Upper lobe of right lung (tissue), 1 donor: ENCODE measurements at places on chromosomes 6 and 20. TPM values are rescaled to one million over a fixed set of nuclear protein-coding genes. Genes with fewer than 3 reads are reported as not detected.
A peak's percentile ranks its signal among the peaks of the same experiment; 100 is the strongest.

DNA sequence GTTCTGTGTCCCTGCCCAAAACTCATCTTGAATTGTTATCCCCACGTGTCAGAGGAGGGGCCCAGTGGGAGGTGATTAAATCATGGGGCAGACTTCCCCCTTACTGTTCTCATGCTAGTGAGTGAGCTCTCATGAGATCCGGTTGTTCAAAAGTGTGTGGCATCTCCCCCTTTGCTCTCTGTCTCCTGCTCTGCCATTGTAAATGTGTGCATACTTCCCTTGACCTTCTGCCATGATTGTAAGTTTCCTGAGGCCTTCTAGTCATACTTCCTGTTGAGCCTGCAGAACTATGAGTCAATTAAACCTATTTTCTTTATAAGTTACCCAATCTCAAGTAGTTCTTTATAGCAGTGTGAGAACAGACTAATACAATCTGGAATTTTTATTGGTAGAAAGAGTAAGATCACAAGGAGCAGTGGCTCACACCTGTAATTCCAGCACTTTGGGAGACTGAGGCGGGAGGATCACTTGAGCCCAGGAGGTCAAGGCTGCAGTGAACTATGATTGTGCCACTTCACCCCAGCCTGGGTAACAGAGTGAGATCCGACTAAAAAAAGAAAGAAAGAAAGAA lies 47.1 kb upstream of the SLC22A16 start:
- H3K27ac ChIP-seq: no peak overlapping the region
- no peak for DNase-seq
- H3K27me3 ChIP-seq: no peaks in the 10 kb centered on the region
- H3K4me3 ChIP-seq: no peak overlapping the region
- H3K36me3 ChIP-seq: no peaks in the 10 kb centered on the region

- no peaks in the 10 kb centered on the region for H3K27me3 ChIP-seq
- DNase-seq: no peak
- H3K27ac ChIP-seq: no peak overlapping the region
- H3K4me3 ChIP-seq: no peak overlapping the region
- no peaks in the 10 kb centered on the region for H3K36me3 ChIP-seq
- H3K4me1 ChIP-seq: no peaks in the 10 kb centered on the region
Observed at GRCh38 chr20:43827940-43828562, 86.6 kb upstream of the TOX2 start.

Gene CD40
- total RNA-seq: 36.8 TPM

GRCh38 chr20:47050996-47051395 lies 156.4 kb downstream of the EYA2 start:
- H3K27ac ChIP-seq: no peak overlapping the region
- H3K27me3 ChIP-seq: peaks cover 4% of the 10 kb centered on the region
- no peak for DNase-seq
- H3K36me3 ChIP-seq: no peaks in the 10 kb centered on the region

Gene CD83
- total RNA-seq: 26.0 TPM

- DNase-seq: no peak
- peaks cover 4% of the 10 kb centered on the region for H3K4me1 ChIP-seq
- no peak overlapping the region for H3K27ac ChIP-seq
- H3K36me3 ChIP-seq: no peaks in the 10 kb centered on the region
- no peak overlapping the region for H3K4me3 ChIP-seq
Observed at GRCh38 chr20:17507032-17507431, 24.1 kb downstream of the BFSP1 start.

GRCh38 chr6:40626886-40627285 lies 39.7 kb upstream of the LRFN2 start:
- H3K4me3 ChIP-seq: no peak overlapping the region
- no peak for DNase-seq
- no peaks in the 10 kb centered on the region for H3K36me3 ChIP-seq
- no peaks in the 10 kb centered on the region for H3K27me3 ChIP-seq

DNA sequence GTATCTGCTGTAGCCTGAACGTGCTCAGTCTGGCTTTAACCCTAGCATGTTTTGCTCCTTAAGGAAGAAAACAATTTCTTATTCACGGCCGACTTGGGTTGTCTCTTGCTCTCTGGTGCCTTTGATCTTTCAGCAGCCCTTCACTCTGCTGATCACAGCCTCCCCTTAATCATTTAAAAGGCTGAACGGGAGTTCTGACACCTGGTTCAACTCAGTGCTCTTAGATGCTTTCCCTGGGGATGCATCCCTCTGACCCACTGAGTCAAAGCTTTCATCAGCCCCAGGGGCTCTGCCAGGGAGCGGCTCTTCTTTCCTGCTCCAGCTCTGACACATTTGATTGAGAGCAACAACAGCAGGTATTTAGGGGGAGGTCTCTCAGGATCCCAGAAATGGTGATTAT lies 79.0 kb upstream of the FYN start:
- no peaks in the 10 kb centered on the region for H3K36me3 ChIP-seq
- no peaks in the 10 kb centered on the region for H3K27me3 ChIP-seq
- H3K27ac ChIP-seq: no peak overlapping the region
- no peak for DNase-seq
- H3K4me1 ChIP-seq: no peaks in the 10 kb centered on the region

DNA sequence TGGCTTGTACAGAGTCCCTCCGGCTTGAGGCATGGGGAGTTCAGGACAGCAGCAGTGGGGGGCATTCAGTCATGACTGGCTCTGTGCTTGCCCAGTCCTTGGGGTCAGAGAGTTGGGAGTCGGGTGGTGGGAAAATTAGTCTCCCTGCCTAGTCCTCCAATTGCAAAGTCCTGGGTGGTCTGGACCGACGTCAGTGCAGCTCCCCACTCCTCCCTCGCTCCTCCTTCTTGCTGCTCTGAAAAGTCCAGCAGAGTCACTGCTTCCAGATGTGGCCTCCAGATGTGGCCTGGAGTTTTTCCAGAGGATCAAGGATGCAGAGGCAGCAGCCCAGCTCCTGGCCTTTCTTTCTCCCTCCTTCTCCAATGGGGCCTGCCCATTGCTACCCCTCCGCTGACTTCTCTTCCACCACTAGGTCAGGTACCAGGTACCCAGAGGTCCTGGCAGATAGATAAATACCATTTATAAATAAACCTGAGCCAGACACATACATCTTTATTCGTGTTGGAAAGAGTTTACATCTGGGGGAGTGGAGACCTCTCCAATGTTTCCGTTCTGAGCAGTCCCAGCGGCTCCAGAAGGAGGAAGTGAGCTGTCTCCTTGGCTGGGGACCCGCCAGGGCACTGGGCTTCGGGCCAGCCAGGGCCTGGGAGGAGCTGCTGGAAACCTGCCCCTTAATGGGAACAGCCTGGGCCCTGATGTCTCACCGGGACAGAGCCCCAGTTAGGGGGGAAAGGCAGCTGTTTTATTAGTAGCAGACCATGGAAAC lies 49.0 kb upstream of the RNF24 start:
- no peaks in the 10 kb centered on the region for H3K36me3 ChIP-seq
- DNase-seq: peak; percentile 91
- H3K4me3 ChIP-seq: no peak overlapping the region
- H3K4me1 ChIP-seq: peaks cover 43% of the 10 kb centered on the region

Gene LHFPL5
- not detected for total RNA-seq

Gene FOXC1
- total RNA-seq: 4.9 TPM

Gene CASS4
- total RNA-seq: 40.2 TPM

- H3K27ac ChIP-seq: no peak overlapping the region
- H3K4me1 ChIP-seq: peaks cover 7% of the 10 kb centered on the region
- no peaks in the 10 kb centered on the region for H3K27me3 ChIP-seq
- peaks cover 8% of the 10 kb centered on the region for H3K36me3 ChIP-seq
Observed at GRCh38 chr20:21240394-21240793, 62.7 kb upstream of the XRN2 start.

Gene PCSK2
- total RNA-seq: 17.7 TPM
